ENCODE measurements at places on chromosomes 11 and 22.

- DNase-seq, result no peak
Measured at GRCh38 chr11:77147668-77148321, 19.7 kb downstream of the MYO7A start.

DNA sequence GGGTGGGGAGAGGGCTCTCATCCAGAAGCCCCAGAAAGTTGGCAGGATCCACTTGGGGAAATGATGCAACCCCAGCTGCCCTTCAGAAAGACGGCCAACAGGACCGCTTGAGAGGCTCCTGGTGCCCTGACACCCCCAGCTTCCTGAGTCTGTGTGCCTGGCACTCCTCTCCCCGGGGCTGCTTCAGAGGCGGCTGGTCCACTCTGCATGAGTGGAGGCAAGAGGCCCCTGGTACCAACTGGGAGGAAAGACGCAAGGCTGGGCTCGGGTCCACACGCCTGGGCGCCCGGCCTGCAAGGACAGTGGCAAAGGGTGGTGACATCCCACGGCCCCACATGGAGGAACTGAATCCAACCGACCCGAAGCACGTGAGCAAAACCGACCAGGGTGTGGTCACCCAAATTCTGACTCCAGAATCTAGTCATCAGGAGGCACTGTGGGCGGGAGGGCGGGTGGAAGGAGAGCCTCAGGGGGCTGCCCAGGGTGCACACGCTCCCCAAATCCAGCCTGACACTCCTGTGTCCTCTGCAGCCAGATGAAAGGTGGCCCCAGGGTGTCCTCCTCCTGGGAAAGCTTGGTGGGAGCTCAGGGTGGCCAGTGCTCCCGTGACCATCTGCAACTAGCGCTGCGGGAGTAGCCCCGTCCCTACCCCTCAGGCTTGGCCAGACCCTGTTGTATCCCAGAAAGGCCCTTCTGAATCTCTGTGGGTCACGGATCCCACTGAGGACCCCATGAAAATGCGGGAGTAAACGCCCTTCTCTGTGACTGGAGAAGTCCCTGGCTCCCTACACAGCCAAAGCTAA, 3.7 kb downstream of the RNH1 start:
- no peak for DNase-seq

DNA sequence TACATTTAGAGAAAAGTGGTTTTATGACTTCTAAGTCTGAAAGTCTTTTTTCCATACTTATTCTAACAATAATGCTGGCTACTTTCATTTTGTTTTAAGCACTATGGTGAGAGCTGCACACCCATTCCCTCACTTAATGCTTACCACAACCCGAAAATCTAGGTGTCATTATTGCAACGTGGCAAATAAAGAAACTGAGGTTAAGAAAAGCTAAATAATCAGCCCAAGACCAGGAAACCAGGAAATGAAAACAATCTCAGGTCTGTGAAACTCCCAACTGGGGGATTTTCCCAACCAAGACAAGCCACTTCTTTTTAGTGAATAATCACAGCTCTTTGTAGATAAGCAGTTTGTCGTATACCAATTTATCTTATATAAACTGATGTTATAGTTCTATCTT, 126.3 kb downstream of the SLC1A2 start:
- DNase-seq, result no peak

- no peak for DNase-seq
Measured at GRCh38 chr11:68741463-68741862, 9.9 kb downstream of the TESMIN start.

GRCh38 chr11:74390697-74391096, 7.5 kb downstream of the PGM2L1 start:
- DNase-seq, result no peak

GRCh38 chr11:31340903-31341572, 28.5 kb downstream of the DCDC1 start:
- no peak for DNase-seq

GRCh38 chr22:39148727-39149535, 3.5 kb downstream of the CBX7 start:
- peak; percentile 47 for DNase-seq

- no peak for DNase-seq
Measured at GRCh38 chr11:102522312-102523188, 8.0 kb downstream of the MMP7 start.

DNA sequence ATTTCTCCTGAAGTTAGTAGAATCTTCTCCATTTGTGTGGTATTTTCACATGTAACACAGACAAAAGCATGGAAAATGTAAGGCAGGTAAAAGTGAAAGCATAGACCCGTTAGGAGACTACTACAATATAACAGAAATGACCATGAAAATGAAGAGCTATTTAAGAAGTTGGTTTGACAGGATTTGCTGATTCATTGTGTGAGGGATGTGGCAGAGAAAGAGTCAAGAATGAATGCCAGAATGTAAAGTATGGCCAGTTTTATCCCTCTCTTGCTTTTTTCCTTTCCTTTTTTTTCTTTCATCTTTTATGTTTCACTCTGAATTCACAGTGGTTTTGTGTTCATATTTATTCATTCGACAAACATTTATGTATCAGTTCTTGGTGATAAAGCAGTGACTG, 115.9 kb downstream of the ARFGAP2 start:
- no peak for DNase-seq

DNA sequence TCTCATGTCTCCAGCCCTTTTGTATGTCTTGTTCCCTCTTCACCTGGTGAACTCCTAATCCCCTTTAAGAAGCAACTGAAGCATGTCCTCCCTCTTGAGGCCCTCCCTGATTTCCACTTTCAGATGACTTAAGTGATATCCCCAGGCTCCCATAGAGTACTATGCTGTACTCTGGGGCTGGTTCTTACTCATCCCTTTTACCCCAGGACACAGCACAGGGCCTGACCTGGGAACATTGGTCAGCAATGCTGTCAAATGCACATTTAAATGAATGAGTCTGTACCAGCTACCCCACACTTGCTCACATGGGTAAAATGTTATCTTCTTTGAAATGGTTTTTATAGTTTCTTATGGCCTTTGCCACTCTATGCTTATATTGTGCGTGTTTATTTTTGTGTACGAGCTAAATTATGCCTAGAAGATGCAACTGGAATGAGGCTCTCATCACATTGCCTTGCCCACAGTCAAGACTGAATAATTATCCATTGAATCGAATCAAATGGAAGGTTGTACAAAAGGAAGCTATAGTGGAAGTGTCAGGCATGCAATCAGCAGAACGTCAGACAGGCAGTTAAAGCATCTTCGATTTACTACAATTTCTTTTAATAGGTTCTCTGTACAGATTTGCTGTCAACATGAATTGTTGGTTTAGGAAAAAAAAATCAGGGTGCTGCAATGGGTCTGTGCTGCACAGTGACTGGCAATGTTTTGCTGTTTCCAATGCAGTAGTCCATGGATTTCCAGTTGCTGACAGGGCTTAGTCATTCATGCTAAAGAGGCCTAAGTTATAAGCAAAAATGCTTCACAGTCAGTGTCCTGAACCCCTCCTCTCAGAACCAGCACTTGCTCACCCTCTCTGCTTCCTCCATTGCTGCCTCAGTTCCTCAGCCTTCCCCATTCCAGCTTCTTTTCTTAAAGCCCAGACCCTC, 79.5 kb downstream of the PARVA start:
- DNase-seq, result no peak

GRCh38 chr11:3137486-3138177, 27.5 kb downstream of the OSBPL5 start:
- DNase-seq, result no peak

DNA sequence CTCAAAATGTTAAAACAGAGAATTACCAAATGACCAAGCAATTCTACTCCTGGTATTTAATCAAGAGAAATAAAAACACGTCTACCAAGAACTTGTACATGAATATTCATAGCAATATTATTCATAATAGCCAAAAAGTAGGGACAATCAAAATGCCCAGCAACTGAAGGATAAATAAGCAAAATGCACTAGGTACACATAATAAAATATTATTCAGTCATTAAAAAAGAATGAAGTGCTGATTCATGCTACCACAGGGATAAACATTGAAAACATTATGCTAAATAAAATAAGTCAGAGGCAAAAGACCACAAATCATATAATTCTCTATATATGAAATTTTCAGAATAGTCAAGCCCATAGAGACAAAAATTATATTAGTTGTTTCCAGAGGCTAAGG, 24.8 kb downstream of the ARHGAP32 start:
- DNase-seq, result no peak

DNA sequence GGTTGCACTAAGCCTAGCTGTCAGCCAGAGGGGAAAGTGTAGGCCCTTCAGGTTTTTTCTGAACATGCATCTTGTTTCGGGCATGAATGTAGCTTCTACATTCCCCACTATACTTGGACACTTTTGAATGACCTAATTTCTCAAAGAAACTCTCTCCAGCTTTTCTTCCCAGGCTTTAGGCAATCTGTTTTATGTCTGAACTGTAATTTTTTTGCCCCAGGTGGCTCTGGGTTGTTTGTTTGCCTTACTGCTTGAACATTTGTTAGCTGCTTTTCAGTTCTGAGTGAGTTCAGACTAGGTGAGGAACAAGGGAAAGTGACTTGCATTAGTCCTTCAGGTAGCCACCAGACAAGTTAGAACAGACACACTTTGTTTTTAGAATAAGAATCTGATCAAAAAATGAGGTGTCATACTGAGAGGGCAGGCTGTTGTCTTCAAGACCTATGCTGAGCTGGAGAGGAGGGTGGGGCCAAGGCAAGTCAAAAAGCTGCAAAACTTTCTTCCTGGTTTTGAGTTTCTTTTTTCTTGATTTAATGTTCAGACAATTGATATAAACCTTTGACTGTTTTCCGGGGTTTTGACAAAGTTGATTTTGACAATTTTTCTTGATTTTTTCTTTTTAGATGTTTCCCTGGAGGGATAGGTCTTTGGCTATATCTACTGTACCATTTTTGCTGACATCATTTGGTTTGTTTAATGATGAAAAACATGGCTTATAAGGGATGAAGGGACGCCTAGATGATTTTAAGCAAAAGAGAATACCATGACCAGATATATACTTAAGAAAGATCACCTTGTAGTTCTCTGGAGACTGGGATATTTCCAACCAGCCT, 182.8 kb downstream of the WNT11 start:
- no peak for DNase-seq

GRCh38 chr11:119441898-119442243, 18.9 kb upstream of the THY1 start:
- DNase-seq, result no peak

DNA sequence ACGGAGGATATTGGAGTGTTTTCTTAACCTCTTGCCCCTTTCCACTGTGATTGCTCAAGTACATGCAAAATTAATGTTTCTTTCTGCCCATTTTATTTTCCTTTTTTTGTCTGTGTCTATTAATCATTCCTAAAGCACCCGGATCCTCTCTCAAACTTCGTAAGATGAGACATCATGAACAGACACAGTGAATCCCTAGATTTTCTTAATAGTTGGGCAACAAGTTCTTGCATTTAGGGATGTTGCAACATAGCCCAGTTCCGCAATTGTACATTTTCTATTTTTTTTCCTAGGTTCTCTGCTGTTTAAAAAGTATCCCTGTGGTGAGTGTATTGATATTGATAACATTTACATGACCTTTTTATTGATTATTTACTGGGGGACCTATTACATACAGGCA, 2.9 kb downstream of the FAM111A start:
- no peak for DNase-seq

Data from stimulated activated CD8-positive, alpha-beta memory T cell treated with anti-CD3 and anti-CD28 coated beads, Interleukin-4, amount 100 ng/mL, for 1 hour (primary cell).